ENCODE measurements at places on chromosomes 1 and 21. TPM values are rescaled to one million over a fixed set of nuclear protein-coding genes. Genes with fewer than 3 reads are reported as not detected.

The CAMSAP2 gene
- total RNA-seq, result 0.52 TPM

GRCh38 chr1:44724296-44724954 lies 6.5 kb downstream of the RNU5D-1 start:
- peaks cover 61% of the 10 kb centered on the region for H3K4me1 ChIP-seq
- H3K27ac ChIP-seq, result no peak overlapping the region
- no peak for DNase-seq
- peaks cover 18% of the 10 kb centered on the region for H3K36me3 ChIP-seq
- peak overlapping the region; percentile 86 for H3K4me3 ChIP-seq

- no peaks in the 10 kb centered on the region for H3K4me1 ChIP-seq
- no peak overlapping the region for H3K27ac ChIP-seq
- no peaks in the 10 kb centered on the region for H3K36me3 ChIP-seq
- no peak overlapping the region for H3K4me3 ChIP-seq
- no peak for DNase-seq
Measured at GRCh38 chr1:171613282-171613681, 8.8 kb upstream of the MYOCOS start.

The LHX8 gene
- total RNA-seq, result not detected

- H3K4me3 ChIP-seq, result no peak overlapping the region
- no peak for DNase-seq
- peaks cover 12% of the 10 kb centered on the region for H3K4me1 ChIP-seq
- H3K27me3 ChIP-seq, result peaks cover 17% of the 10 kb centered on the region
Measured at GRCh38 chr1:157115851-157116736, 16.5 kb upstream of the ETV3L start.

The DMRTA2 gene
- total RNA-seq, result not detected

The TRAF3IP3 gene
- 390 TPM for total RNA-seq

DNA sequence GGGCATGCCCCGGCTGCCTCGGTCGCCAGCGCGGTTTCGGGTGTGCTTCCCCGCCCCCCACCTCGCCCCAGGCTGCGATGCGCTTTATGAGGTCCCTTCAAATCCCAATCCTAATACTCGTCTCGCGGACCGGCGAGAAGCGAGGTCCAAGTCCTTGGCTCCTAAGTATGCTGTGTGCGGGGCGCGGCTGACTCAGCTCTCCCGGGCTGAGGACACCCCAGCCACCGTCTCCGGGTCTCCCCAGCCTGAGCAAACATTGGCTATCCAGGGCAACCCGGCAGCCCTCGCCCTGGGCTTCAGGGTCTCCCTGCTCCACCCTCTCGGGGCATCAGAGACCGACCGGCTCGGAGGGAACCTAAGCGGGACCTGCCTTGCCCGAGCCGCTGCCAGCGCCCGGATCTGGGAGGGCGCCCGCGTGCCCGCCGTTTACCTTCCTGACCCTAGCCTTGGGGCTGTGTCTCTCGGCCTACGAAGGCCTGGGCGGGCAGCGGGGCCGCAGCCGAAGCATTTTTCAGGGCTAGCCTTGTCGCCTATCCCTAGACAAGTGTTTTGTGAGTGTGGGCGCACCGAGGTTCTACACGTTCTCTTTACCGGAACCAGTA lies 1.2 kb downstream of the ITPKB start:
- H3K4me1 ChIP-seq, result peaks cover 48% of the 10 kb centered on the region
- no peaks in the 10 kb centered on the region for H3K27me3 ChIP-seq
- peaks cover 39% of the 10 kb centered on the region for H3K36me3 ChIP-seq
